Type B pancreatic cell (in vitro differentiated cells): ENCODE measurements at places on chromosomes 5 and 9. TPM values are rescaled to one million over a fixed set of nuclear protein-coding genes. Genes with fewer than 3 reads are reported as not detected.

DNA sequence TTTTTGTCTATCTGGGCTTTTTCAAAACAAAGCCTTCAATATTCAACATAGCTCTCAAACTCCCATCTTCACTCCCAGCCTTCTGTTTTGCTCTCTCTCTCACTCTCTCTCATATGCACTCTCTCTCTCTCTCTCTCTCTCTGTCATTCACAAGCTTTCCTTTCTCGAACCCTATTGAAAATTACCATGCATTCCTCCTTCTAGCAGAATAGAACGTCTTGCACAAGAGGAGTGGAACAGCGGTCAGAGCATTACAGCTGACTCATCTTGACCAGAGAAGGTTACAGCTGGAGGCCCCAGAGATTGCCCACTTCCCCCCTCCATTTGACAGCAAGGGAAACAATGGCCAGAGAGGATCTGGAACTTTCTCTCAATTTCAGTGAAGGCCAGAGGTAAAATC, 51.0 kb upstream of the LIFR start:
- H3K4me3 ChIP-seq: no peak overlapping the region
- DNase-seq: no peak
- peaks cover 20% of the 10 kb centered on the region for H3K4me1 ChIP-seq
- no peak overlapping the region for H3K27ac ChIP-seq
- no peaks in the 10 kb centered on the region for H3K27me3 ChIP-seq
- no peaks in the 10 kb centered on the region for H3K36me3 ChIP-seq

DNA sequence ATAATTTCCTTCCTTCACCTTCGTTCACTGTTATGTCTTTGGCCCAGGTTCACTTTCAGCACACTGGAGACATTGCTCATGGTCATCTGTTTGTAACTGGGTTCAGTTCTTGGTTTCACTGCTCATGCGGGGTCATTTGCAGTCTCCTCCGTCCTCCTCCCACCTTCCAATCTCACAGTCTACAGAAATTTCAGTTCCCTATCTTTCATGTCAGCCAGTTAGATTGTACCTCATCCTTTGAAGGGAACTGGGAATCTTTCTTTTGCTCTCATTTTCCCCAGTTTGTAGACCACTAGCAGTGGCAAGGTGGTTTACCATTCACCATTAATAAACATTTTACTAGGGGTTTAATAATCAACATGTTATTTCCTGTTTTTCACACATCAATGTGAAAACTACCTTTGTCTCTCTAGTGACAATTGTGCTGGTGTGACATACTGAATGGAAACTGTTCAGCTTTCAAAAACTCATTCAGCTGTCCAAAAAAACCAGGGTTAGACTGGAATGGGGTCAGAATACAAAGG, 100.9 kb upstream of the IL6ST start:
- peaks cover 3% of the 10 kb centered on the region for H3K36me3 ChIP-seq
- DNase-seq: no peak
- H3K27me3 ChIP-seq: no peaks in the 10 kb centered on the region
- no peak overlapping the region for H3K27ac ChIP-seq
- peaks cover 13% of the 10 kb centered on the region for H3K4me1 ChIP-seq

DNA sequence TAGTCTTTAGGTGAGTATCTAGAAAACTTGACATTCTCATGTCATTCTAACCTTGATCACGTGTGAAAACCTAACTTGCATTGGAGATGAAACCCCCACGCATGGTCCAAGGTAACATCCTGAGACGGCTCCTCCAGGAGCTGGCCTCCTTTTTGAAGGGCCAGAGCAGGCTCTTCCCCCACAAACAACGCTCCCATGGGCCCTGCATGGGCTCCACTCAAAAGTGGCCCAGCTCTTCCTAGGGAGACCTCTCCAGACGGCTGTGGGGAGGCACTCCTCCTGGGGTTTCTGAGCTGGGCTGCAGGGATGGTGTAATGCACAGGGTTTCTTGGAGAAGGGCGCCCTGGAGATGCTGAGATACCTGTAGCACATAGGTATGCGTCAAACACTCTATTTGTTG, 296.2 kb upstream of the IRX1 start:
- DNase-seq: no peak
- no peak overlapping the region for H3K27ac ChIP-seq
- peaks cover 25% of the 10 kb centered on the region for H3K4me1 ChIP-seq
- no peaks in the 10 kb centered on the region for H3K36me3 ChIP-seq

DNA sequence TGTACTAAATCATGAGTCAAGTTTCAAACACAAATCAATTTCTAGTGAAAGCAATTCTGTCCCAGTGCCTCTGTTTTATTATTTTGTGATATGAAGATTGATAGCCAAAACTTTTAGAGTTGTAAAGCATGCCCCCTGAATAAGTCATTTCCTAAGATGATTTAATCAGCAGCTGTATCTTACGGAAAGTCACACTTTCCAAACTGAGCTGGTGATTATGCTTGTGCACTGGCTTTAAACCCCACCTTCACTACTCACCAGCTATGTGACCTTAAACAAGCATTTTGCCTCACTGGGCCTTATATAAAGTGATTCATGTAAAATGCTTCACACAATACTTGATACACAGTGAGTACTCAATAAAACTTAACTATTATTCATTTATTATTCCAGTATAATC, 78.1 kb downstream of the EDIL3 start:
- no peak overlapping the region for H3K27ac ChIP-seq
- no peak for DNase-seq
- H3K36me3 ChIP-seq: no peaks in the 10 kb centered on the region
- no peak overlapping the region for H3K4me3 ChIP-seq

DNA sequence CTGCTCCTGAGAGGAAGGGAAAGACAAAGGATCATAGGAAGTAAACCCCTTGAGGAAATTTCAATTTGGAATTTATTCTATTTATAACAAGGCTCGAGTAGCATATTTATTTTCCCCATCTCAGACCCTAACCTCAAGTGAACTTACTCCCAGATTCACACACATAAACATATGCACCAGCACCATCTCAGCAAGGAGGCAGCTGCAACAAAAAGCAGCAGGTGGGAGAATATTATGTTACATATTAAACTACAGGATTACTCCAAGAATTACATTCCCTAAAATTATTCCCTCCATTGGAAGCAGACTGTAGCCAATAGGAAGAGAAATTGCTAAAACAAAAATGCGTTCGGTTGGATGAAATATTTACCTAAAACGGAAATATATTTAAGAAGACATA, 108.4 kb upstream of the PRSS3 start:
- H3K27ac ChIP-seq: peak overlapping the region; percentile 88
- peaks cover 12% of the 10 kb centered on the region for H3K4me1 ChIP-seq
- no peaks in the 10 kb centered on the region for H3K27me3 ChIP-seq
- H3K36me3 ChIP-seq: no peaks in the 10 kb centered on the region
- no peak overlapping the region for H3K4me3 ChIP-seq

- H3K27ac ChIP-seq: peak overlapping the region; percentile 22
- no peaks in the 10 kb centered on the region for H3K27me3 ChIP-seq
- peaks cover 8% of the 10 kb centered on the region for H3K36me3 ChIP-seq
- H3K4me1 ChIP-seq: peaks cover 23% of the 10 kb centered on the region
- no peak overlapping the region for H3K4me3 ChIP-seq
Observed at GRCh38 chr5:113190347-113190746, 213.7 kb downstream of the DCP2 start.

DNA sequence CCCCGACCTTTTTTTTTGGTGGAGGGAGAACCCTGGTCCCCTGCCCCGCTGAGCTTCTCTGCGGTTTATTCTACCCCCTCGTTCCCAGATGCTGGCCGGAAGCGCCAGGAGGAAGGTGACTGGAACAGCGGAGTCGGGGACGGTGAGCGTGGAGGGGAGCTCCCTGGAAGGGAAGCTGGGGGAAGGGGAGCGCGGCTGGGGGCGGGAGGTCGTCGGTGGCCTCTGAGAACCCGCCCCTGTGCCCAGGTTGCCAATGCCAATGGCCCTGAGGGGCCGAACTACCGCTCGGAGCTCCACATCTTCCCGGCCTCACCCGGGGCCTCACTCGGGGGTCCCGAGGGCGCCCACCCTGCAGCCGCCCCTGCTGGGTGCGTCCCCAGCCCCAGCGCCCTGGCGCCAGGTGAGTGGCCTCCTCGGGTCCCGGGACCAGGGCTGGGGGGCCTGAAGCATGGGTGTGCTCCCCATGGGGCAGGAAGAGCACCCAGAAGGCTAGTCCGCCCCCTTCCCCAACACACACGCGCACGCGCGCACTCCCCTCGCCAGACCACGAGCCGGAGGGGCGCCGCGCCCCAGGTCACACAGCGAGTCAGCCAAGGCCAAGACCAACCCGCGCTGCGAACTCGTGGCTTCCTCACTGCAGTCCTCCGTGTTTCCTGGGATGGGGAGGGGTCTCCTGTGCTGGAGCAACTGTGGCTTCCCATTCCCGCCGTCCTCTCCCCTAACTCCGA, 10.6 kb downstream of the MYOZ3 start:
- H3K27ac ChIP-seq: no peak overlapping the region
- peak overlapping the region; percentile 86 for H3K4me3 ChIP-seq

- no peak overlapping the region for H3K4me3 ChIP-seq
- no peaks in the 10 kb centered on the region for H3K4me1 ChIP-seq
- no peaks in the 10 kb centered on the region for H3K36me3 ChIP-seq
- H3K27ac ChIP-seq: no peak overlapping the region
Observed at GRCh38 chr9:134477342-134477925, 151.2 kb downstream of the RXRA start.

GRCh38 chr9:1018121-1018520, 32.0 kb upstream of the DMRT2 start:
- peaks cover 9% of the 10 kb centered on the region for H3K4me1 ChIP-seq
- no peak for DNase-seq
- H3K27me3 ChIP-seq: peaks cover 30% of the 10 kb centered on the region
- no peaks in the 10 kb centered on the region for H3K36me3 ChIP-seq
- no peak overlapping the region for H3K27ac ChIP-seq
- H3K4me3 ChIP-seq: no peak overlapping the region

DNA sequence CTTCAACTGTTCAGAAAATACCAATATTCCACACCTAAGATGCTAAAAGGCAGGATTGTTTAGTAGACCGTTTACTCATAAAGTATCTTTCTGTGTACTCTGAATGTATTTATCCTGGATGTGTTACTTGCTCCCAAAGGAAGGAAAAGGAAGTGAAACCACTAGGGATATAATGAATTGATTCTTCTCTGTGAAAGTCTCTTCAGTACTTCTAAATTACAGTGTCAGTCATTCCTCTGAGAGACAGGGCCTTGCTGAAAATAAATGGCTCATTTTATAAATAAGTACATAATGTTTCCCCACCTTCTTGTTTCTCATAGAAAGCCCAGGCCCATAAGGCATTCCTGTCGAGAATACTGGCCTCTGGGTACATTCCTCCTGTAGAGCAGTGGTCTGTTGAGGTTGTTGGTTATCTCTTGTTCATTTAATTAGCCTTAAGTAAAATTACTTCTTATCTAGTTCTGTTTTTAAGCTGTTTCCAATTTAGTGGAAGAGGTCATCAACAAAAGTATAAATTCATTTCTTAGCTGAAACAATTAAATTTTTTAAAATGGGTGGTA, 1.6 kb downstream of the HAPLN1 start:
- DNase-seq: no peak
- H3K36me3 ChIP-seq: no peaks in the 10 kb centered on the region
- H3K4me1 ChIP-seq: peaks cover 40% of the 10 kb centered on the region
- peaks cover 16% of the 10 kb centered on the region for H3K27me3 ChIP-seq

DNA sequence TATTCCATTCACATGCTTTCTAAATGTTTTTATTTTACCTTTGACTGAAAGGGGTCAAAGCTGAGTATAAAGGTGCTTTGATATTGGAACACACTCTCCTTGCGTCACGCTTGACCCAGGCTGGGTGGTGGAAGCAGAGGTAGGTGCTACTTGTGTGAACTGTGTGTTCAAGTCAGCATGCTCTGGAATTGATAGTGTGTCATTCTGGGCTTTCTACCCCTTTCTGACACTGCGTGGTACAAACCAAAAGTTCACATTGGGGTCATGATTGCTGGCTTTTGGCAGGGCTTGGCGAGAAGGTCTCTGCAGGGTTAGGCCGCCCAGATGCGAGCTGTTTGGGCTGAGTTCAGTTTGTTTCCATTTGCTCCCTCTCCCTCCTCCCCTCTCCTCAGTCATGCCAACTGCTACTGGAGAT, 131.8 kb downstream of the ADAMTSL1 start:
- H3K4me1 ChIP-seq: peaks cover 20% of the 10 kb centered on the region
- H3K36me3 ChIP-seq: no peaks in the 10 kb centered on the region
- no peaks in the 10 kb centered on the region for H3K27me3 ChIP-seq

DNA sequence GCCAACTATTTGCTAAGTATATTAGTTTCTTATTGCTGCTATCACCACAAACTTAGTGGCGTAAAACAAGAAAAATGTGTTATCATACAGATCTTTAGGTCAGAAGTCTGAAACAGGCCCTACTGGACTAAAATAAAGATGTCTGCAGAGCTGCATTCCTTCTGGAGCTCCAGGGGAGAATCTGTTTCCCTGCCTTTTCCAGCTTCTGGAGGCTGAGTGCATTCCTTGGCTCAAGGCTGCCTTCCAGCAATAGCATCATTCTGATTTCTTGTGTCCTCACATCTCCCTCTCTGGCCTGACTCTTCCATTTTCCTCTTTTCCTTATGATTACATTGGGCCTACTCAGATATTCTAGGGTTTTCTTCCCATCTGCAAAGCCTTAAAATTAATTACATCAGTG, 15.9 kb downstream of the MAN2A1 start:
- H3K27me3 ChIP-seq: no peaks in the 10 kb centered on the region
- H3K36me3 ChIP-seq: peaks cover 22% of the 10 kb centered on the region
- peaks cover 46% of the 10 kb centered on the region for H3K4me1 ChIP-seq
- no peak overlapping the region for H3K27ac ChIP-seq
- H3K4me3 ChIP-seq: no peak overlapping the region

DNA sequence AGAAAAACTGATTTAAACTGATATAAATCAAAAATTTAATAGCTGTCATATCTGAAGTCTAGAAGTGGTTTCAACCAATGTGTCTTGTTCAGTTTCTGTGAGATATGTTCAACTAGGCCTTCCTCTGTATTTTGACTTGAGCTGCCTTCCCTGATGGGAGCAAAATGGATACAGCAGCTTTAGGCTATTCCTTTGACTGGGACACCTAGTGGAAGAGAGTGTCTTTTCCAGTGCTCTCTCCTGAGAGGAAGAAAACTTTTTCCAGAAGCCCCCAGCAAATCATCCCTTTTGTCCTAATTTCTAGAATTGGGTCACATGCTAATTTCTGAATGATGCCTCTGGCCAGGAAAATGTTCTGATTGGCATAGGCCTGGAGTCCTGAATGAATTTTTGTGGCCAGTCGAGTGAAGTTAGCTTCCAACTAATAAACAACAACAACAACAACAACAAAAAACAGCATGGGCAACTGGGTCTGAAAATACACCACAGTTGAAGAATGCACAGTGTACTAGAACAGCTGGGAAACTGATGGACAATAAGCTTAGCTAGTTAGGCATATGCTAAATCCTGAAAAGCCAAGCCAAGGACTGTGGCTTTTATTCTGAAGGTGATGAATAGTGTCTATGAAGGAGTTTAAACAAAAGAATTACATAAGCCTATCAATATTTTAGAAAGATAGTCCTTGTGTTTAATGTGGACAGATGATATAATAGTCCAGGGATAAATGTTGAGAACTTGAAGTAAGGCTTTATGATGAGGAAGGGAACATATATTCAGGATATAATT, 125.7 kb downstream of the FBN2 start:
- H3K36me3 ChIP-seq: peaks cover 31% of the 10 kb centered on the region
- no peak for DNase-seq
- H3K27ac ChIP-seq: no peak overlapping the region
- no peaks in the 10 kb centered on the region for H3K27me3 ChIP-seq
- H3K4me3 ChIP-seq: no peak overlapping the region

GRCh38 chr5:111131356-111131755, 39.2 kb downstream of the WDR36 start:
- H3K4me3 ChIP-seq: no peak overlapping the region
- no peaks in the 10 kb centered on the region for H3K27me3 ChIP-seq
- peaks cover 21% of the 10 kb centered on the region for H3K36me3 ChIP-seq
- DNase-seq: no peak

Gene FOXD4L4
- total RNA-seq: 0.51 TPM in 1 of 2 replicates, not detected in the other

Gene OBP2B
- not detected in 2 replicates for total RNA-seq

Gene MLLT3
- total RNA-seq: 44.2 and 50.0 TPM in 2 replicates

Gene QRFP
- not detected in 2 replicates for total RNA-seq

Gene PCDHGB1
- total RNA-seq: 1.1 and 1.8 TPM in 2 replicates

Gene IL5
- not detected in 2 replicates for total RNA-seq

Gene FASTKD3
- 7.3 and 10.7 TPM in 2 replicates for total RNA-seq

Gene GDA
- 8.0 and 13.4 TPM in 2 replicates for total RNA-seq

Gene WWC1
- total RNA-seq: 80.1 and 183 TPM in 2 replicates
